Esophagus squamous epithelium (tissue), 5 donors: ENCODE measurements at places on chromosomes 3 and 15.
A peak's percentile ranks its signal among the peaks of the same experiment; 100 is the strongest.

- no peak for DNase-seq
Measured at GRCh38 chr3:81694662-81695061, 66.8 kb downstream of the GBE1 start.

GRCh38 chr3:68060191-68060590 is 405.8 kb upstream of the SUCLG2 start:
- DNase-seq: no peak

DNA sequence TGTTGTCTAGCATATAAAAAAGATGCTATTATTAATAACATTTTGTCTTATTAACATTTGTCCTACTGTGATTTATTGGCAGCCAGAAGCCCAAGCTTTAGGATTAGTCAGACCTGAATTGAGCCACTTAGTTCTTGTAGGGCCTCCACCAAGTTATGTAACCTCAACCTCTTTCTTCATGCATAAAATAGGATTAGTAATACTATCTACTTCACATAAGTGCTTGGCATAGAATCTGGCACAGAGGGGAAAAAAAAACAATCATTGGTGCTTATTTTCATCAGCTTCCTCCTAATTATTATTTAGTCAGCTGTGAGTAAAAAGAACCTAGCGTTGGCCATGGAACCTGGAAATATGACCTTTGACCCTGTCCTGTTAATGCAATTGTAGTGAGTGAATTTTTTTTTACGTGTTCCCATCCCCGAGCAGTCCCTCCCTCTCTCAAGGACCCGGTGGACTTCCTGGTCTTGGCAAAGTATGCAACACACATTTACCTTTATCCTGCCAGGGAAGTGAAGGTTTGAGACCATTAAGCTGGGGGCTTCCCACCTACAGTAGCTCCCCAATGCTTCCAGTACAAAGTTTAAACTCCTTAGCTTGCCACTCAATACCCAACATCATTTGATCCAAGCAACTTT is 136.8 kb downstream of the FHIT start:
- DNase-seq: no peak

- peak; percentile 1 for DNase-seq
Measured at GRCh38 chr3:71684757-71685386, 40.3 kb downstream of the EIF4E3 start.

GRCh38 chr15:82999905-83000671 is 11.4 kb downstream of the C15orf40 start:
- no peak for DNase-seq

GRCh38 chr3:25592510-25592968 is 72.2 kb downstream of the TOP2B start:
- DNase-seq: no peak

- no peak for DNase-seq
Measured at GRCh38 chr3:4720316-4721075, 227.3 kb downstream of the ITPR1 start.

GRCh38 chr3:45965253-45965652 is 22.0 kb downstream of the CXCR6 start:
- DNase-seq: no peak

DNA sequence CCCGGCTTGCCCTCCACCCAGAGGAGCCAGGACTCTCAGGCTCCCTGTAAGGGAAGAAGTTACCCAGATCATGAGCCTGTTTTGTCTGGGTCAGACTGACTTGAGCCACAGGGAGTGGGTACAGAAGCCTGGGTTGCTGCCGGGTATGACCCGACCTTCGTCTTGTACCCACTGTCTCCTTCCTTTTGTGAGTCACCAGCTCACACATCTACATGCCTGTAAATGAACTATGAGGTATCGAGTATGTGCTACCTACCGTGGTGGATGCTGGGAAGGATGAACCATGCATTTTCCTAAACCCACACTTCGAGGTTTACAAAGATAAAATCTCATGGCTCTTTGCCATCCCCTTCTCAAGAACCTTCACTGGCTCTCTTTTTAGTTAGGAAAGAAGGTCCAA is 56.9 kb downstream of the CACNA1D start:
- no peak for DNase-seq

DNA sequence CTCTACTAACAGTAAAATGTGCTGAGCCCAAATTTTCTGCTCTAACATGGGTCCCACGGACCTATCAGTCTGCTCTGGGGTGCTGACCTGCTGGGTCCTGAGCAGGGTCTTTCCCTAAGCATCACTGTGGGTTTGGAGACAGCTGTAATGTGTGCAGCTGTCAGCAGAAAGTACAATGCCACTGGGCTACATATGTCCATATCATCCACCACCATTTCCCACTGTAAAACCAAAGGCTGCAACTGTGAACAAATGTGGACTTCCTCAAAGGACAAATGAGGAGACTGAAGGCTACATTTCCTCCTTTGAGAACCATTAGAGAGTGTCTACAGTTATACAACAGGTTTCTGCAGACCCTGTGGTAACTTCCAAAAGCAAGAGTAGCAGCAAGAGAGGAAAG is 33.8 kb upstream of the IP6K2 start:
- DNase-seq: no peak

DNA sequence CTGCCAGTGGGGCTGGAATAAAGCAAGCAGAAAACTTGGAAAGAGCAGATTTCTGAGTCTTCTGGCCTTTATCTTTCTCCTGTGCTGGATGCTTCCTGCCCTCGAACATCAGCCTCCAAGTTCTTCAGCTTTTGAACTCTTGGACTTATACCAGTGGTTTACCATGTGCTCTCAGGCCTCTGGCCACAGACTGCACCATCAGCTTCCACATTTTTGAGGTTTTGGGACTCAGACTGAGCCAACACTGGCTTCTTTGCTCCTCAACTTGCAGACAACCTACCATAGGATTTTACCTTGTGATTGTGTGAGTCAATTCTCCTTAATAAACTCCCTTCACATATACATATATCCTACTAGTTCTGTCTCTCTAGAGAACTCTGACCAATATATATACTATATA is 706.6 kb downstream of the NR2F2 start:
- DNase-seq: no peak

- DNase-seq: no peak
Measured at GRCh38 chr3:170417090-170417489, 1.6 kb upstream of the CLDN11 start.

GRCh38 chr15:68706931-68707330 is 113.8 kb downstream of the ANP32A start:
- no peak for DNase-seq

- DNase-seq: no peak
Measured at GRCh38 chr3:181839039-181839915, 127.6 kb downstream of the SOX2 start.

DNA sequence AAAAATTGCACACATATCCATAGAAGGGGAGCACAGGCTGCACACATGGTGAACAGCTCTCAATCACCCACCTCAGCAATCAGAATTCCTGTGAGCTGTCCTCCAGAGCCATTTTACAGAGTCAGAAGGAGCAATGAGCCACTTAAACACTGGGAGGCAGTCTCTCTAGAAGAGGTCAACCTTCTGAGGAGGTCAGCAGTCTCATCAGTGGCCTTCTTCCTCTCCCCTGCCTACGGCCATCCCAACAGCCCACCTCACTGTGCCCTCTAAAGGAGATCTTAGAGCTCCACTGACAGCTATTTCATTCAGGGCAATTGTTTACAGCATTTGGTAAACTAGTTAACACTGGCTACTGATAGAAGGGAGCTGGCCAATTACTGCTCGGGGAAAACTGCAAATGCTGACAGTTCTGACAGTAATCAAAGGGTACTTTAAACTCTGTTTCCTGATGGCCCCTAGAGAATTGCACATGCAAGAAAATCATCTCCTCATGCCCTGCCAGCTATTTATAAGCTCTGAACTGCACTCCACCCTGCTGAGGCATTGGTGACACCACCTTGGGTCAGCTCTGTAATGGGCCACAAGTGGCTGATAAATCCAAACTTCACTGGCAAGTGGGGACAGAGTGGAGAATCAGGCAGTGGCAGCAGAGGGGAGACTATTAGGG is 42.1 kb upstream of the TSPAN3 start:
- no peak for DNase-seq

- no peak for DNase-seq
Measured at GRCh38 chr15:70426096-70426821, 328.5 kb upstream of the TLE3 start.

DNA sequence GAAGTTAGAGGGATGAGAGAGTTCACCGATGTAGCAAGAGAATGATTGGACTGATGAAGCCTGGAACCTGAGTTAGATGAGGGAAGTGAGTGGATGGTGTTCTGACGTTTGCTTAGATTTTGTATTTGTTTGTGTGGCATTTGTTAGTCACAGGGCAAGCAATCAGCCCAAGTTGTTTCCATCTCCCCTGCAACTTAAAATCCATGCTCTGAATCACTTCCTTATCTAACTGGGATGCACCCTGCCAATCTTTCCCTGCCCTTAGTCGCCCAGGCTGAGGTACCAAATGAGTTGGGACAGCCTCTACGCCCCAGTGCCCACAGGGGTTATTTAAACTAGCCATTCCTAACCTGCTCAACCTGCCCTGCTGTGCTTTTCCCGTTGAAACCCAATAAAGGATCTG is 12.6 kb downstream of the PAQR5 start:
- DNase-seq: no peak

DNA sequence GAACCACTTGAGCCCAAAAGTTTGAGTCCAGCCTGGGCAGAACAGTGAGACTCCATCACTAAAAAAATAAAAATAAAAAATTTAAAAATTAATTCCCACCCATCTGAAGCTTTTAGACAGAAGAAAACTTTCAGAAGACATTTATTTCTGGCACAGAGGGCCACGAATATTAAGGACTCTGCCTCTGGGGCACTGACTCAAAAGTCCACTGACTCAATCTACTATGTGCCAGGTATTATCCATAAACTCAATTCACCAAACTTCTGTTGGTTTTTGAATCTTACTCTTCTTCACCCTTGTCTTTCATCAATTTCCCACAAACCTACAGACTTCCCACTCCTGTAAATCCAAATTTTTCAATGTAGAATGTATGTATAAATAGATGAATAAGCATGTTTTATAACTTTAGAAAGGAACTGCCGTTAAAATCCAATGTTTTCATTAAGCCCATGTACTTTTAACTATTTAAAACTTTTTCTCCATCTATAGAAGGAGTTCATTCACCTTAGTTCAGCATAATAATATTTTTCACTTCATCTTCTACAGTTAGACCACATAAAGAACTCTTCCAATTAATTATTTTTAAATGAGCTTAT is 19.9 kb downstream of the ATP13A3 start:
- no peak for DNase-seq

DNA sequence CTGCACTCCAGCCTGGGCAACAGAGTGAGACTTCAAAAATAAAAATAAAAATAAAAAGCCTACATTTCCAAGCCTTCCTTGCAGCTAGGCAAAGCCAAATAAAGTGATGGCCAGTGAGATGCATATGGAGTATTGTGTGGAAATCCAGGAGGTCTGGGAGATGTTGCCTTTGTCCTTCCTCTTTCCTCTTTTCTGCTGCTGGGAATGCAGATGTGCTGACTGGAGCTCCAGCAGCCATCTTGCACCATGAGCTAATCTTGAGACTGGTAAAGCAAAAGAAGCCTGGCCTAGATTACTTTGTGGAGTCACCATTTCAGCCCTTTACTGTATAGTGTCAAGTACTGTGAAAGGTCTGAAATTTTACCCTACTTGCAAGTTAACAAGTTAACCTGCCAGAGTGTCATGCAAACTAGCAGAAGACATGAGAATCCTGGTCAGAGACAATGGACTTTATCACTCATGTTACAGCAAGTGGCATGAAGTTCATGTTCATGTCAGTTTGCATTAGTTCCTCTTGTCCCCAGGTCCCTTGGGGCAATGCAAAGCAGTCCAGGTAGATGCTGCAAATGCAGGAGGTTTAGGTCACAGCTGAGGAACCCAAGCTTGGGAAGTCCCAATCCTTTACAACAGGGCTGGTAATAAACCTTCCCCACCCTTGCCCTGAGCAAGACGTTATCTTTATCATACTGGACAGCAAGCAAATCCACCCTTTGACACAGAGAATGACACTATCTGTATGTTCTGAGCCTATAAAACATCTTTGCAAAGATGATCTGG is 103.1 kb downstream of the TLE3 start:
- no peak for DNase-seq

DNA sequence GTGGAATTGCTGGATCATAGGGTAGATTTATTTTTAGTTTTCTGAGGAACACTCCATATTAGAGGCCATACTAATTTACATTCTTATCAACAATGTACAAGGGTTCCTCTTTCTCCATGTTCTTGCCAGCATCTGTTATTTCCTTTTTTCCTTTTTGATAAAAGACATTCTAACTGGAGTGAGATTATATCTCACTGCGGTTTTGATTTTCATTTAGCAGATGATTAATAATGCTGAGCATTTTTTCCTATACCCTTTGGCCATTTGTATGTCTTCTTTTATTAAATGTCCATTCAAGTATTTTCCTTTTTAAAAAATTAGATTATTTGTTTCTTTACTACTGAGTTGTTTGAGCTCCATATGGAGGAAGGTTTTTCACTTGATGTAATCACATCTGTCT is 1189.5 kb downstream of the ZPLD1 start:
- no peak for DNase-seq

DNA sequence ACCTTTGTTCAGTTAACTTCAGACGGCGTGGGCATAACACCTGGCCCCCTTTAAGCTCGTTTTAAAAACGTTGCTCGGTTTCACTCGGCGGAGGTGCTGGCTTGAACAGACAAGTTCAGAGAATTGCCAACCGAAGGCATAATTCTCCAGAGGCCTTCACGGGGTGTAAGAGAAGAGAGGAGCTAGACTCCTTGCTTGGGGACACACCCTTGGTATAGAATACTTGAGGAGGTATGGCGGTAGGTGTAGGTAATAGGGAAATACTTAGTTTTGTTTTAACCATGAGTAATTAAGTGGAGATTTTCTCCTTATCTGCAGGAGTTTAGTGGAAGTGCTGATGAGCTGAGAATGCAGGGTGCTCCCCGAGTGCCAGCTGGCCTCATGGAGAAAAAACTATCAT is 921 bp downstream of the FBXL2 start:
- DNase-seq: no peak

DNA sequence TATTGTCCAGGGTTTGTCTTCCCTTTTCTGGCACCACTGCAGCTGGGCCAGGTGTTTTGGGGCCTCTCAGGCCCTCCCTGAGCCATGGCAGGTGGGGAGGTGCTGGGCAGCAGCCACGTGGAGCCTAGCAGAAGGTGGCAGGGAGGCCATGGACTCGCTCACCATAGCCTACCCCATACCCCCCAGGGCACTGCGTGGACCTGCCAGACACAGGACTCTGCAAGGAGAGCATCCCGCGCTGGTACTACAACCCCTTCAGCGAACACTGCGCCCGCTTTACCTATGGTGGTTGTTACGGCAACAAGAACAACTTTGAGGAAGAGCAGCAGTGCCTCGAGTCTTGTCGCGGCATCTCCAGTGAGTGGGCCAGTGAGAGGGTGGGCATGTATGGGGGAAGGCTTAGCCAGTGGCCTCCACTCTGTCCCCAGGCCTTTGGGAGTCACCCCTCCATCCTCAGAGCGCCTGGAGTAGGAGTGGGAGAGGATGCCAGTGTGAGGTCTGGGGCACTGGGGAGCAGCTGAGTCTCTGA is 11.9 kb downstream of the SPINT1 start:
- no peak for DNase-seq

DNA sequence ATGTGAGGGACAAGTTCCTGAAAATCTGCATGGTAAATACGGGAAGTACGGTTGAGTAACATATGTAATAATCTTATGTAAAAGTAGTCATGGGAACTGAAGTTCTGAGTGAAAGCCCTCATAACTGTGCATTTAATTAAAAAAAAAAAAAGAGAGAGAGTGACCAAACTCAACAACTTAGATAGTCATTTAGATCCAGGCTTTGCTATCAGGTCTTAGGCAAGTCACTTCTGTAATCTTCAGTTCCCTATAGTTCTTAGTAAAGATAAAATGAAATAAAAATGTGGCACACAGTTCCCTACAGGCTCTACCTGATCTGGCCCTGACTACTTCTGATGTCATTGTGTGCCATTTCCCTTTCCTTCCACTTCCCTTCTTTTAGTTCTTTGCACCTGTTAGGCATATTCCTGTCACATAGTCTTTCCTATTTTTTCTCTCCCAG is 15.0 kb downstream of the RNF111 start:
- DNase-seq: no peak
